ENCODE measurements at places on chromosomes 3 and 15.

DNA sequence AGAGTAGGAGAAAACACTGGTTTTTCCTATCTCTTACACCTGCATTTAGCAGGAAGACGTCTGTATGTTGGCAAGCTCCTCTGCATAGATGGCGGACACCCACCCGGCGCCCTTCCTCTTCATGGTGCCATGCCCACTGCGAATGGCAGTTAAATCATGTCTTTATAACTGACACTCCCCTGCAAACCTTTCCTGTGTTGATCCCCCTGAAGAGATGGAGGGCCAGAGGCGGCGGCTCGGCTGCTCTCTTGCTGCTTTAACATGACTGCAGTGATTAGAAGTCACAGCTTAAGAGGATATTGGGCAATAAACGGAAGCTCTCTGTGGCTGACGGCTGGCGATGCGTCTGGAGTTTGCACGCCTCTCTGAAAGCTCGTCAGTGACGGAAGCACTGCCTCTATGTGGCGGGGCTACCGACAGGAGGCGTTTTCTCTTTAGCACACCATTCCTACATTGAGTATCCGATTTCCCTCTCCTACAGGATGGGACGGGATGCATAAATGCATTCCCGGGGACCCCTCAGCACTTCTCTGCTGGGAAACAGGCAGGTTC, 25.5 kb upstream of the SNRPA1 start:
- DNase-seq: no peak

- DNase-seq: no peak
Observed at GRCh38 chr15:49918121-49918520, 200.9 kb downstream of the ATP8B4 start.

- no peak for DNase-seq
Observed at GRCh38 chr3:124634210-124635168, 95.8 kb upstream of the UMPS start.

- no peak for DNase-seq
Observed at GRCh38 chr15:39502611-39503195, 78.2 kb upstream of the THBS1 start.

GRCh38 chr3:114609973-114610630, 316.3 kb downstream of the TIGIT start:
- no peak for DNase-seq

DNA sequence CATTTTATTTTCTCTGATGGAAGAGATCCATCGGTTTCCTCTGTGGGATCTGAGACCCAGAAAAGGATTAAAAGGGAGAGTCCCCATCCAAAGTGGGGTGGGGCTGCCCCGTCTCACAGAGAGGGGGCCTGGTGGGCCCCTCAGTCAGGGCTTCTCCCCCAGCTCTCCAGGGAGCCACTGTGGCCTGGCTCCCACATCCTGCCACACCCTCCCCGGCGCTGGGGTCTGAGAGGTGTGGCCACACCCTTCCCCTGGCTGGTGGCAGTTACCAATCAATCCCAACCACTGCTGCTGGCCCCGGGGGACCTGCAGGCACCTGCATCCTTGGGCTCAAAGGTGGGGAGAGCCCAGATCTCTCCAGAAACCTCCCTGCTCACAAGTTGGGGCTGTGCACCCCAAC, 161.8 kb upstream of the IQSEC1 start:
- DNase-seq: no peak

DNA sequence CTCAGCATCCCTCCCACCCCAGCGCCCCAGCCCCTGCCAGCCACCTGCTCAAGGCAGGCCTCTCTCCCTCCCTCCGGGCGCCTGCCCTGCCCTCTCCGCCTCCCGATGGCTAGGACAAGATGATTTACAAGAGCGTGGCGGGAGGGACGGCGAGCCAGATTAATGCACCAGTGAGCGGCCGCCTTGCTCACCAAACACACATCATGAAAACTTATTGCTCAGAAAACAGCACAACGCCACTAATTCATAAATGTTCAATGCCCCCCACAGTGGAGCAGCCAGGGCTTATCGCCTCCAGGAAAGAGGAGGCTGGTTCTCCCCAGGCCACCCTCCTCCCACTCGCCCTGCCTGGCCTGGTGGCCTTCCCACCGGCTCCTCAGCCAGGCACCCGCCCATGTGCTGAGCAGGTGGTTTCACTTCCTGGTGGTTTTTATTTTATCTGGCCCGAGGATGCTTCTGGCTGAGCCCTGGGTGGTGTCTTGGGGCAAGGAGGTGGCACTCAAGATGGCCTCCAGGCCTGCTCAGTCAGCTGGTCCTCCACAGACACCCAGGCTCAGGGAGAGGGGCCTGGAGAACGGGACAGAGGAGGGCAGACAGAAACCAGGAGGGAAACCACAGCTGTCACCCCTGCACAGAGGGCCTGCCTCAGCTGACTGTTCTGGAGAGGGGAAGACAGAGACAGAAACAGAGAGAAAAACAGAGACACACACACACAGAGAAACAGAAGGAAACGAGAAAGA, 284.9 kb downstream of the UACA start:
- no peak for DNase-seq

- no peak for DNase-seq
Observed at GRCh38 chr3:48426401-48426909, 3.4 kb downstream of the PLXNB1 start.

DNA sequence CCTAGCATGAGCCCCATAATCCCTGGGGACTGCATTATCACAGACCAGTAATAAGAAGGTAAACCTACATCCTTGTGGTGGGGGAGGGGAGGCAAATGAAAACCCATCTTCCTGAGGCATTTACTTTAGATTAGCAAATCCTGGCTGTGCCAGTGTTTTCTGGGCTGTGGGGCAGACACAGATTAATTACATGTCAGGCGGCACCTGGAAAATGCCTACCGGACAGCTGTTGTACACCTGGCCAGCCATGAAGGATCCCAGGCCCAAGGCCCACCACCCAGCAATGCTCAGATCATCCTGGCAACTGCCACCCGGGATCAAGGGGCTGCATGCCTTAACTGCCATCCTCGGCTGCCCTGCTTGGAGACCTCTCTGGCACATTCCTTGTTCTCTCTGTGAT, 59.1 kb upstream of the RASA2 start:
- DNase-seq: no peak

DNA sequence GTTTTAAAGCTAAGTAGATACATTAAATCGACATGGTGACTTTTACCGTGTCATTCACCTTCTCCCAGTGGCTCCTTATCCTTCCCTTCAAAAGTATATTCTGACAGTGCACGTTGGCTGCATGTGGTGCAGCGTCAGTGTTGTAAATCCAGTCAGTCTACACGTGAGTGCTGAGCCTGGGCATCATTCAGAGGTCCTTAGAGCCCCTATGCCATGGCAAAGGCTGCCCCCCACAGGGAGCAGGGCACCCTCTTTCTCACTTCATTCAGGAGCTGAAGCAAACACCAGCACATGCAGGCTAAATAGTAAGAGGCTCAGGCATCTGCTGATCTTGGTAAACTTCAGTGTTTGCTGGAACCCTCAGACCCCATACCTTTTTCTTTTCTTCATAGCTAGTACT, 43.3 kb downstream of the RASGRP1 start:
- DNase-seq: no peak

GRCh38 chr15:33467816-33468163, 157.0 kb downstream of the RYR3 start:
- no peak for DNase-seq

- DNase-seq: no peak
Observed at GRCh38 chr3:130760922-130761321, 14.3 kb upstream of the PIK3R4 start.

DNA sequence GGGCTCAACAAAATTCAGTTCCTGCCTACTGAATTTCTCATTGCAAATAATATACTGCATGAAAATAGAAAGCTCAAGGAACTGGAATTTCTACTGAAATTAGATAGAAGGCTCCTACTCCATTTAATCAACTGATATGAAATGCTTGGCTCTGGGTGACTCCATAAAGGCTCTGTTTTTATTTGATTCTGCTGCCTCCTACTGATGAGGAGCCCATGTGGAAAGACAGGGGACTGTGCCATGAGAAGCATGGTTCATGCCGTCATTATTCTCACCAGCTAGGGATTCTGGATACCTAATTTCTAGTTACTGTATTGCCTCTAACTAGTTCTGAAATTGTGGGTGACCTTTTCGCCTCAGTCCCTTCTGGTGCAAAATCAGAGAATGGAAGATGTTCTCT, 366.2 kb upstream of the DPH6 start:
- DNase-seq: no peak

DNA sequence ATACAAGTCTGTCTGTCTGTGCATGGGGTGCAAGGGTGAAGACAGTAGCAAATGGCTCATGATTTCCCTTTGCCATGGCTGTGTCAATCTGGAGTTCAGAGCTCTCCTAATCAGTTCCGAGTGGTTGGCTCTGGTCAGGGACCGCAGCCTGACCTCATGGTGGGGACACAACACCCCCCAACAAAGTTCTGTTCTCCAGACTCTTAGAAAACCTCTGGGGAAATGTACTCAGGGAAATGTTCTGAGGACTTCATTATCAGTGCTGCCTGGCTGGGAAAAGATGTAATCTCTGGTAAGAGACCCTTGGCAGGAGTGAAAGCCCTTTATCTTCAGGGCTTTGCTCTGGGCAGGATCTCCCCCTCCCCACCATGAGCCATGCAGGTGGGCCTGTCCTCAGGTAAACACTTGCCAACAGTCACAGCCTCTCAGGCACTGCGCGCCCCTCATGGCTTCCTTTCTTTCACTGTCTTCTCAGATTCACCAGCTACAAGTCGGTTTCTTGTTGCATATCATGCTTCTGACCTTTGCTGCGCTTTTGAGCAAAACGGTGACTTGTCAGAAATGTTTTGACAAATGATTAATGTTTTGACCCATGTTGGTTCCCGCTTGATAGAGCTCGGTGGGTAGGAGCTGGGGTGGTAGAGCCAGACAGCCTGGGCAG, 95.5 kb downstream of the ST6GAL1 start:
- DNase-seq: no peak

GRCh38 chr3:156547637-156548036, 7.3 kb downstream of the SSR3 start:
- DNase-seq: no peak

DNA sequence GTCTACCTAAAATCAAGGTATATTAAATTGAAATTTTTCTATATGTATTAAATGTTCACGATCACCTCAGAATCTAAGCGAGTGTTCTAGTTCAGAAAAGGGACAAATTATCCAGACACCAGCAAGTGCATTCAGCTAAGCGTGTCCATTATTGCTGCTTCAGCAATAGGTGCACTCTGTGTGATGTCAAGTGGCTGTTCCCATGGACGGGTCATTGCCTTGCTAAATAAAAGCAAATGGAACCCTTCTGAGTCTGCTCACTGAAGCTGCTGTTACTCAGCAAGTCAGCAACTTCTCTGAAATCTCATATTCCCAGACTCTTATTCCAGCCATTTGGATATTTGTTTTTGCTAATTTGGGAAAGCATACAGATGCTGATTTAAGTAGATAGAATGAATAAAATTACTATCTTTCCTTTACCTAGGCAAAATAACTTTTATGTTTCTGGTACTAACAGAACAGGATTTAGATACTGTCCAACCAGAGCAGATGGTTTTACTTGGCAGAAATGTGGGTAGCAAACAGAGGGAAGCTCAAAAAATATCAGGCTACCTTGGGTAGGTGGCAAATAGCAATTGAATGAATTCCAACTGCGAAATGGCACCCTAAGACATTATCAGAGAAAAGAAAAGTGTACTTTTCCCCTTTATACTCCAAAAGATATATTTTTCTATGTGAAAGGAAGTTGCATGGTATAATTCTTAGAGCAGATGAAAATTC, 407.0 kb downstream of the GAP43 start:
- no peak for DNase-seq

DNA sequence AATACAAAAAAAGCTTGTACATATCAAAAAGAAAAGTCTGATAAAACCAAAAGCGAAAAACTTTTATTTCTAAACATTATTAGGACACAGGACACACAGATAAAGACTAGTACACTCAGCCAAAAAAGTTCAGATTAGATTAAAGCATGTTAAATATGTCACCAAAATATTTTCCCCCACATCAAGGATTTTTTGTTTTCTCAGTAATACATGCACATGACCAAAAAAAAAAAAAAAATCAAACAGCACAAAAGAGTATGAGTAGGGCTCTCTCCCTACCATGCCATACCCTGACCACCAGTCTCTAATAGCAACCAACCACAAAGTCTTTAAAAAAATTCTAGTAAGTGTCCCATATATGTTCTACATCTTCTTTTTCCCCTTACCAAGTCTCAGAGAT, 77.4 kb downstream of the LRRFIP2 start:
- no peak for DNase-seq

DNA sequence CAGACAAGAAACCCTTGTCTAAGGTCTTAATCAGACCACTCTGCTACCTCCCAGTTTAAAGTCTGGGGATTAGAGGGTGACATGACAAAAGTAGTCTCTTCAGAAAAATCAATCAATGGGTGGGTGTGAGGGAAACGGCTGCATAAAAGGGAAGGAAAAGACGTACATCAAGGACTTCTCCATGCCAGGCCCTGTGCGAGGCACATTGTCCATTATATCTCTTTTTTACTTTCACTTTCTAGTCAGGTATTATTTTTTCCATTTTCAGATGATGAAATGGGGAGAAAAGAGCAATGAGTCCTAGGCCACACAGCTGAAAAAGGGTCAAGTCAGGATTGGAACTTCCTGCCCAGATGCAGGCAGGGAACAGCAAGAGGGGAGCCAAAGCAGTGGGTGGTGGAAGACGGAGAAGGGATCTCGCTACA, 4.6 kb upstream of the CX3CR1 start:
- DNase-seq: no peak

DNA sequence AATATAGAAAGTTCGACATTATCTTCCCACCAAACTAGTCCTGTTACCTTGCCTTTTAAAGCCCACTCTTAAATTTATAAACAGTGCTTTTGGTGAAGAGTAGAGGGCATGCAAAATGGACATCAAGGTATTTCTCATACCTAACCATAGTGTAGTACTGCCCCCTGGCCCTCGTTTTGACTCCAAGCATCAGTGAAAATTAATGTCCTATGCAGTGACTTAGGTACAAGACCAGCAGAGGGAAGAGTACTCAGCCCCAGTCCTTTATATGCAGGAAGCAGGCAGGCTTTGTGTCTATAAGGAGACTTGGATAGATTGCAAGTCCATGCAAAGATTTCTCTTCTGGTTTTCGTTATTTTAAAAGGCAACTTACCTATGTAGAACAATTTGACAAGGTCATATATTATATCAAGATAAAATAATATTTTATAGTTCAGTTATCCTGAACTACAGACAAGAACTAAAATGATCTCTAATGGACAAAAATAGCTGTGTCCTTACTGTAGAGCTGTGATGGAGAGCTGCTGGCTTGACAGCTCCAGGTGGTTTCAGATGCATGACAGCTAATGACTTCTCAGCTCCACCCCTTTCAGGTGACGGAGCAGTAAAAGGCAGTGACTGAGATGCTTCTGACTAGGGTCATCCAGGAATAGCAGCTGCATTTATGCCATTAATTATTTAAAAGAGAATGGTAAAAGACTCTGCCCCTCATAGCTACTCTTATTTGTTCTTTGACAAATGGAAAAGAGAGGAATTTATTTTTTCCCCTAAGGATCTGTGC, 646.1 kb downstream of the SQOR start:
- no peak for DNase-seq
